Sigmoid colon (tissue), 7 donors: ENCODE measurements at places on chromosomes 2 and 18. TPM values are rescaled to one million over a fixed set of nuclear protein-coding genes. Genes with fewer than 3 reads are reported as not detected.

Gene AGBL5
- 17.4 TPM for total RNA-seq

Gene SIX3
- total RNA-seq: not detected

DNA sequence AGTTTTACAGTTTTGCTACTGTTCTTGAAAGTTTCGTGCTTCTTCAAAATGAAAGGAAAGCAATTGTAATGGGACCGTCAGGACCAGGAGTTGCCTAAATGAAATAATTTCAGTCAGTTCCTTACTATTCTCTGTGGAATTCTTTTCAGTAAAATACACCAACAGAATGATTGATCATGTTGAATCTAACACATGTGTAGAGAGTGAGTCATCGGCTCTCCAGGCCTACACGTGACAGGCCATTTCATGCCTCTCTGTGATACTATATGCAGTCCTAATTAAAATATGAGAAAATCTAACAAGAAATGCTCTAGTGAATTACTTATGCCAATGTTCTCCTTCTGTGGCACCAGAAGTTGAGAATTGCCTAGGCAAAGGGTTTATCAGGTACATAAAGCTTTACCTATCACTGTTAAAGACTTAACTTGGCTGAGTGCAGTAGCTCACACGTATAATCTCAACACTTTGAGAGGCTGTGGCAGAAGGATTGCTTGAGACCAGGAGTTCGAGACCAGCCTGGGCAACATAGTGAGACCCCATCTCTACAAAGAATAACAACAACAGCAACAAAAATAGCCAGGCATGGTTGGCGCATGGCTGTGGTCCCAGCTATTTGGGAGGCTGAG lies 199.4 kb downstream of the LRRTM1 start:
- H3K27me3 ChIP-seq: no peaks in the 10 kb centered on the region
- H3K4me1 ChIP-seq: no peaks in the 10 kb centered on the region
- no peak overlapping the region for H3K27ac ChIP-seq
- no peaks in the 10 kb centered on the region for H3K36me3 ChIP-seq

DNA sequence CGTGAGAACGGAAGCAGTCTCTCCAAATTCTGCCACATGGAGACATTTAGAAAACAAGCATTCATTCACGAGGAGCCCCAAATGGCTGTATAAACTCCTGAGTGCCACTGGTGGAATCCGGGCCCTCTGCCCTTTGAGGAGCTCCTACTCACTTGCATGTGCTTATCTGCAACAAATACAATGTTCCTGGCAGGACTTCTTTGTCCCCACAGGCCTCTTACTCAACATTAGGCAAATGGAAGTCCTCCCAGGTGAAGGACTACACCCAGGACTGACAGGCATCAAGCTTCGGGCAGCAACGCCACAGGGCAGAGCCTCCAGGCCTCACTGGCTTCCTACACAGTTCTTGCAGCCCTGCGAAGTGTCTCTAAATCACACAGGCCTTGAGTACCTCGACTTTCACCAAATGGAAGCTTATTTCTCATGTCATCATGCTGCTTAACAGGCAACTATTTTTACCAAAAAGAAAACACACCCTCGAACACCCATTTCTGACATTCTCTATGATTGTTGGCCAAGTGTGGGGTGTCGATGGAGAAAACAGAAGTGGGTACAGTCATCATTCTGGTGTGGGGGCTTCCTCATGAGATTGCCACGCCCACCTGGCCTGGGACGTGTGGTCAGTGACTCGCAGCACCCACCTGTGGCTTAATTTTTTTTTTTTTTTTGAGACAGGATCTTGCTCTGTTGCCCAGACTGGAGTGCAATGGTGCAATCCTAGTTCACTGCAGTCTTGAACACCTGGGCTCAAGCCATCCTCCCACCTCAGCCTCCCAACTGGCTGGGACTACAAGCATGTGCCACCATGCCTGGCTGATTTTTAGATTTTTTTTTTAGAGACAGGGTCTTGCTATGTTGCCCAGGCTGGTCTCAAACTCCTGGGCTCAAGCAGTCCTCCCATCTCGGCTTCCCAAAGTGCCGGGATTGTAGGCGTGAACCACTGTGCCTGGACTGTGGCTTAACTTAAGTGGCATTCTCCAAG lies 186.8 kb upstream of the GLI2 start:
- H3K4me3 ChIP-seq: no peak overlapping the region
- H3K27me3 ChIP-seq: no peaks in the 10 kb centered on the region
- no peak for DNase-seq
- no peaks in the 10 kb centered on the region for H3K36me3 ChIP-seq
- no peak overlapping the region for H3K27ac ChIP-seq

Gene ALS2
- 20.9 TPM for total RNA-seq

- H3K27me3 ChIP-seq: no peaks in the 10 kb centered on the region
- H3K36me3 ChIP-seq: no peaks in the 10 kb centered on the region
- H3K4me1 ChIP-seq: no peaks in the 10 kb centered on the region
- DNase-seq: no peak
- H3K27ac ChIP-seq: no peak overlapping the region
Measured at GRCh38 chr2:164911832-164912231, 43.5 kb downstream of the SLC38A11 start.

Gene NFU1
- 91.4 TPM for total RNA-seq

DNA sequence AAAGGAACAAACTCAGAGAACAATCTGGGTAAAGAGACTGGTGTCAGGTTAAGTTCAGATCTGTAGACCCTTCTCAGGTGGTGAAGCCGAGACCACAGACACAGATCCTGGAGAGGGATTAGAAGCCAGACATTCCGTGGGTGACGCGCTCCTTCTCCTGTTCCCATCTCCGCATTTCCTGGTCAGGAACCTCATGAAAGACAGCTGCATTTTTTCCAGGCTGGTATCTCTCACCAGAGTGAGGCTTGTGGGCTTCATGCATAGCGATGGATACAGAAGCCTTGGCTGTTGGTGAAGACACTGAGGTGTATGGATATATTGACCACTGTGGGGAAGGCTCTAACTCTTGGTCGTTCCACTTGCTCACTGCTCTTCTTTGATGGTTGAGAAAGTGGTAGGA lies 152.6 kb downstream of the FAM210A start:
- no peaks in the 10 kb centered on the region for H3K36me3 ChIP-seq
- H3K4me1 ChIP-seq: no peaks in the 10 kb centered on the region
- H3K27me3 ChIP-seq: no peaks in the 10 kb centered on the region
- no peak overlapping the region for H3K4me3 ChIP-seq
- DNase-seq: no peak

DNA sequence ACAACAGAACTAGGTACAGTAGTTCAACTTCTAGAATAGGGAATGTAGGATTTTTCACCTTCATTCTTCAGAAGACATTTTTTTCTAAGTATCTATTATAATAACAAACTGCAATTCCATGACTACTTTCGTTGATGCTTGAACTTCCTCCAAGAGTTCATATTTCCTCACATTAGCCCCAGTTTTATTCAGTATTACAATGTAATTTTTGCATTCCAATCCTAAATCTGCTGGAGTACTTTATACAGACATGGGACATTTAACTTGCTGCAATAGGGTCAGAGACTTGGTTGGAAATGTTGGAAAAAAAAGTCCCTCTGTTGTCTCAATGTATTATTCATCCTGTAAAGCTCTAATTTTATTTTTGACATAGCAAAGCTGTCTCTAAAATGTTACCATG lies 19.6 kb upstream of the FTCDNL1 start:
- no peaks in the 10 kb centered on the region for H3K36me3 ChIP-seq
- no peak for DNase-seq
- H3K4me1 ChIP-seq: no peaks in the 10 kb centered on the region
- no peak overlapping the region for H3K4me3 ChIP-seq
- H3K27me3 ChIP-seq: no peaks in the 10 kb centered on the region

Gene NT5DC4
- not detected for total RNA-seq

Gene ELMOD3
- total RNA-seq: 19.7 TPM

DNA sequence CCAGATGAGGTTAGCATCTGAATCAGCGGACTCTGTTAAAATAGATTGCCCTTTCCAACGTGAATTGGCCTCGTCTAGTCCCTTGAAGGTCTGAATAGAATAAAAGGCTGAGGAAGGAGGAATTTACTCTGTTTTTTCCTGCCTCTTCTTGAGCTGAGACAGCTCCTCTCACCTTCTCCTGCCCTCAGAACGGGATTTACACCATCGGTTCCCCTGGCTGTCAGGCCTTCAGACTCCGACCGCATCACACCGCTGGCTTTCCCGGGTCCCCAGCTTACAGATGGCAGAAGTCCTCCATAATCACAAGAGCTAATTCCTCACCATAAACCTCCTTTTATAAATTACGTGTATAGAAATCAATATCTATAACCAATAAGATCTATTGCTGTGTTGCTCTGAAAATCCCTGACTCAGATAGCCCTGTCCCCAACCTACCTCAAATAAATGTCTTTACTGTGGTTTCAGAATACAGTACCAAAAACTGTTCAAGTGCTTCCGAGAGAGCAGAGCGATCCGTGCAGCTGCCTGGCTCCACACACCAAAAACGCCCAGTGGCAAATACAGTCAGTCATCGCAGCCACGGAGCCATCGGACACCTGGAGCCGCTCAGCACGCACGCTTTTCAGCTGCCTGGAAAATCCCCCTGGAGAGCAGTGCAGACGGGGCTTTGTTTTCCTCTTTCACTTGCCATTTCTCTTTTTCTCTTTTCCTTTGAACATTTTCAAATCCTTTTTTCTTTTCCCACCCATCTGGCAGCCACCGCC lies 196.9 kb downstream of the NRP2 start:
- peak overlapping the region; percentile 72 for H3K27ac ChIP-seq
- no peaks in the 10 kb centered on the region for H3K27me3 ChIP-seq
- DNase-seq: no peak
- H3K36me3 ChIP-seq: no peaks in the 10 kb centered on the region
- H3K4me3 ChIP-seq: no peak overlapping the region

Gene VAMP5
- 51.2 TPM for total RNA-seq

Gene KIAA2012
- 0.83 TPM for total RNA-seq

Gene NMUR1
- total RNA-seq: 0.36 TPM

GRCh38 chr2:27569398-27569797 lies 13.4 kb upstream of the ZNF512 start:
- H3K27ac ChIP-seq: no peak overlapping the region
- no peaks in the 10 kb centered on the region for H3K36me3 ChIP-seq
- H3K27me3 ChIP-seq: no peaks in the 10 kb centered on the region
- H3K4me1 ChIP-seq: no peaks in the 10 kb centered on the region
- no peak for DNase-seq
- no peak overlapping the region for H3K4me3 ChIP-seq

DNA sequence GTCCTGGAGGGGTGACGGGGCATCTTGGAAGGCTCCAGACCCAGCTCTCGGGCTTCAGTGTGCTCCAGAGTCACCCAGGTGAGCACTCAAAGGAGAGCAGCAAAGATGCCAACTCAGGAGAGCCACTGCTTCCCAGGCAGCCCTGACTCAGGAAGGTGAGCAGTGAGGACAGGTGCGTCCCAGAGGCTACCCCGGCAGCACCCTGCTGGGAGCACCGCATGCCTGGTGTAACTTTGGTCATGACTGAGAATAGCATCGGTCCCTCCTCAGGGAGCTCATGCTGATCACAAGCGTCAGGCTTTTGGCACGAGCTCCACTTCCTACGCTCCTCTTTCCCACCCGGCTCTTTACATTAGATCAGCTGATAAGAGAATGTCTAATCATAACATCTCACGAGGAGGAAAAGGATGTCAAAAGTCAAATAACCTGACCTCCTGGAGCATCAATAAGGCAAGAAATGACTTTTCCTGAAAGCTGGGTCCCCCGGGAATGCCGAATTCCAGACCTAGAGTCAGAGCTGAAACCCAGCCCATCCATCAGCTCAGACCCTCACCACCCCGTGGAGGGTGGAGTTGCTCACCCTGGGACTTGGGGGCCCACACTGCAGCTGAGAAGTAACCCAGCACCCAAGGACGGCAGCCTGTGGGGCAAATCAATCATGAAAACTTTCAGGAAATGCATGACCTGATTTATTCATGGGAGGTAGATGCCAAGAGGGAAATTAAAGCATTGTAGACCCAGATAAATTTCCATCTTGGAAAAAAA lies 248.8 kb downstream of the ACKR3 start:
- H3K4me3 ChIP-seq: no peak overlapping the region
- no peaks in the 10 kb centered on the region for H3K4me1 ChIP-seq
- no peak for DNase-seq
- no peaks in the 10 kb centered on the region for H3K27me3 ChIP-seq
- no peaks in the 10 kb centered on the region for H3K36me3 ChIP-seq

DNA sequence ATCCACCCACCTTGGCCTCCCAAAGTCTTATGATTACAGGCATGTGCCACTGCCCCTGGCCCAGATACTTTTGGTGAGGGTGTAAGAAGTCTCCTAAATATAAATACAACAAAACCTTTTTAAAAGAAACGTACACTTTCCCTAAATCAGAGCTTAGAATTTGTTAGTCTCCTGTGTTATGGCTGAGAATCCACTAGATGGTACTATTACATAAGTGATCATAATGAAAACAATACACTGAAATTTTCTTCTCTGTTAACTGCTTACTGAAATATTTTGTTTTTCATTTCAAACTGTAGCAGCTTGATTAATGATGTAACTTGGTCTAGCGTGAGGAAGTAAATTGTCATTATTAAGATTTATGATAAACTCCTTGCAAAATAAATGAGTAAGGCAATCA lies 74.8 kb upstream of the FAM98A start:
- H3K4me3 ChIP-seq: no peak overlapping the region
- H3K36me3 ChIP-seq: no peaks in the 10 kb centered on the region
- DNase-seq: no peak
- no peaks in the 10 kb centered on the region for H3K4me1 ChIP-seq
- H3K27ac ChIP-seq: no peak overlapping the region

DNA sequence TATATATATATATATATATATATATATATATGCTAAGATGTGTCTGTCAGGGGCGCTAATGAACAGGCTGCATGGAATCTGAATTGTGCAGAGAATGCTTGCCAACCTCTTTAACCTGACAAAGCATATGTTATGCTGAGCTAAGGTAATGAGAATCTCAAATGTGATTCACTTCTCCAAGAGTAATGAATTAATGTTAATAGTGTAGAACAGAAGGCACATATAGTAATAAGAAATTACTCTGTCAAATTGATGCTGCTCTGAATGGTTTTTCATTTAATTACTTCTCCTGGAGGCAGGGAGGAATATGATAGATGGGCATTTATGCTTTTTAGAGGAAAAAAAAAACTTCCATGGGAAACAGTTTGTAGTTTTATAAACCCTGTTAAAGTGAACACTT lies 35.4 kb downstream of the COX7A2L start:
- H3K4me1 ChIP-seq: no peaks in the 10 kb centered on the region
- H3K36me3 ChIP-seq: peaks cover 42% of the 10 kb centered on the region
- H3K27me3 ChIP-seq: no peaks in the 10 kb centered on the region
- no peak overlapping the region for H3K4me3 ChIP-seq
- DNase-seq: no peak

GRCh38 chr18:50969448-50969847 lies 1.6 kb downstream of the ELAC1 start:
- no peak for DNase-seq
- H3K4me3 ChIP-seq: no peak overlapping the region

DNA sequence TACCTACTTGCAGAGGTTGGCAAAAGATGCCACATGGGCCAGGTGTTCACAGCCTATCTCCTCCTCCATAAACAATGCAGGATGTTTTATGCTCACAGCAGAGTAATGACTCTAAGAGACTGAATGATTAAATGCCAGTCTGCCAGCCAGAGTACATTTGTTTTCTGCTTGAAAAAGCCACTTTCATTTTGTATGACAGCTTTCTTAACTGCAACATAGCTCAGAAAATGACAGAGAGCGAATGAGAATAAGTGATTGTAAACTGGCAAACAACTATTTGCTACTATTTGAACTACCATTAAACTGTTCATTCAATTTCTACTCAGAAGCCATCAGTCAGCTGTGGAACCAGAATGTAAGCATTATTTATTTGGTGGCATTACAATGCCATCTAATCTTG lies 50.6 kb upstream of the DCC start:
- no peaks in the 10 kb centered on the region for H3K36me3 ChIP-seq
- H3K27me3 ChIP-seq: no peaks in the 10 kb centered on the region
- H3K4me3 ChIP-seq: no peak overlapping the region
- no peak for DNase-seq
- H3K4me1 ChIP-seq: no peaks in the 10 kb centered on the region
